Nucleus accumbens (tissue), 56 donors: ENCODE measurements at places on chromosomes 7 and 10.
A peak's percentile ranks its signal among the peaks of the same experiment; 100 is the strongest.

DNA sequence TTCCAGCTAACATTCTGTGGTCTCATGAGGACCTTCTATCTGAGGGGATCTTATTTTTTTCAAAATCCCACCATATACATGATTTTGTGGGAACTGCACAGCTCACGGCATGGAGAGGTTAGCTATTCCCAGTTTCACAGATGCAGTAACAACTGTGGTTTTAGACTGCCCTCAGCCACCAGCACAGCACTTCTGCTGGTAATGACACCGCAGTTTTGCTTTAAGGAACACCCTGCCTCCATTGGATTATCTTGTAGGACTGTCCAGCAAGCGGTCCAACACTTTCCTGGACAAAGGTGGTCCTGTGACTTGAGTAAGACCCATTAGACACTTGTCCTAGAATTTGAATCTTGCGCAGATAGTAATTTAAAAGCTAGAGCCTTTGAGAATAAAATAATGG lies 65.3 kb upstream of the SMNDC1 start:
- no peak for DNase-seq

DNA sequence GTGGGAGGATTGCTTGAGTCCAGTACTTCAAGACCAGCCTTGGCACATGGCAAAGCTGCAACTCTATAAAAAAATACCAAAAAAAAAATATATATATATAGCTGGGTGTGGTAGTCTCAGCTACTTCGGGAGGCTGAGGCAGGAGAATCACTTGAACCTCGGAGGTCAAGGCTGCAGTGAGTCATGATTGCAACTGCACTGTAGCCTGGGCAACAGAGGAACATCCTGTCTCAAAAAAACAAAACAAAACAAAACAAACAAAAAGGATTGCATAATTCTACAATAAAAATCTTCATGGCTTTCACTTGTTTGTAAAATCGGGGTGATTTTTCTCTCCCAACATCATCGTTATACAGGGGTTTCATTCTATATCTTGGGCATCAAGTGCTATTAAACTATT lies 35.1 kb downstream of the GUSB start:
- DNase-seq, result no peak

GRCh38 chr10:119302591-119303253 lies 95.4 kb downstream of the GRK5 start:
- DNase-seq, result no peak

DNA sequence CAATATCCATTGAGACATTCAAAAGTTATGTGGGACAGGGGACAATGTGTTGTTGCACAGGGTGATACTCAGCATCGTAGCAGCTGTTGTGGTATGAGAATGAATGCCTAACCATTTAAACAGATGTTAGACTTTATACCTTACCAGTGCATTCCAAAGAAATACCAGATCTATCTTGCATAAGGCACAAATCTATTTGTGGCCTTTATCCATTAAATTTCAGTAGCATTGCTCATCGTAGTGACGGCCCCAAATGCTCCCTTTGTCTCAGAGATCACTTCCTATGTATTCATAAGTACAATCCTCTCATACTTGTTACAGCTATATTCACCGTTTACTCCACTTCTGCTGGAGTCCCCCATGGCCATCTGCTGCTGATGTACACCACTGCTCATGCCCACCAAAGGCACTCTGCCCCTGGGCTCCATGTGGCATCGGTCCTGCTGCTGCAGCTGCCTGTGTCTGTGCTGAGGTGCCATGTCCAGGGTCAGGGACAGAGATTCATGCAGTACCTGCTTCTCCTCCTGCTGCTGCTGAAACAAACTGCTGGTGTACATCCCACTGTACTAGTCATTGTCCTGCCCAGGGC lies 96.3 kb downstream of the CPED1 start:
- DNase-seq, result no peak

- no peak for DNase-seq
Observed at GRCh38 chr7:113366122-113366521, 247.8 kb upstream of the SMIM30 start.

DNA sequence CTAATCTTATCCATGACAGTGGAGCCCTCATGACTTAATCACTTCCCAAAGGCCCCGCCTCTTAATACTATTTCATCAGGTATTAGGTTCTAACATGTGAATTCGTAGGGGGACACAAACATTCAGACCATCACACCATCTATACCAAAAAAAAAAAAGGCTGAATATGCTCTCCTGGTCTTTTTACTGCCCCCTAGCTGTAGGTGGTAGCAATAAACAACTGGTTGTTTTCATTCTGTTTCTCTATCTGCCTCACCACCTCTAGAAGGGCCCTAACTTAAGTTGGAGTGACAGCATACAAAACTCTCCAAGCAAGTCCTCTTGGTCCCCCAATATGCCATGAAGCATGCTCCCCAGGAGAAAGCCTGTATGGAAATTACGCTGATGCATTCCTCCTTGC lies 94.1 kb downstream of the GRM8 start:
- DNase-seq, result no peak

DNA sequence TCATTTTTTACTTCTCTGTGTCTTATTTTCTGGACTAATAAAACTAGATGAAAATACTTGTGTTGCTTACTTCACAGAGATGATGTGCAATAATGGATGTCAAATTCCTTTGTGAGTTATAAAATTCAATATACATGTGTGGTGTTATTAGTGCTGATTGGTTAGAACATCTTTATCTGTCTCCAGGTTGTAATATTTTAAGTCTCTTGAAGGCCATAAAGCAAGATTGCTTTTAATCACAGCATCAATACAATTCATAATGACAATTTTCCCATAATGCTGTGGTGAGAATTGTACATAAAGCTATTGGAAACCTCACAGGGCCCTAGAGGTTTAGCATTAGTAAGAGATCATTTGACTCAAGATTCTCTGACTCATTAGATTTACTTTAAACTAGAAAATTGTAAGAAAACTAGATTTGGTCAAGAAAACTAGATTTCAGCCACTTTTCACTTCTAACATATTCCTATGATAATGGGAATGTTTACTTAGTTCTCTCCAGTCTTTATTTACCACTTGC lies 963.7 kb downstream of the REEP3 start:
- DNase-seq, result no peak

GRCh38 chr7:68787566-68787965 lies 810.7 kb upstream of the AUTS2 start:
- DNase-seq, result no peak

GRCh38 chr10:36437367-36437766 lies 688.0 kb upstream of the ANKRD30A start:
- no peak for DNase-seq

GRCh38 chr7:83608716-83609115 lies 40.2 kb downstream of the SEMA3E start:
- no peak for DNase-seq

- no peak for DNase-seq
Observed at GRCh38 chr10:15725603-15726002, 5.9 kb upstream of the ITGA8 start.

GRCh38 chr7:148684289-148684830 lies 14.3 kb upstream of the CUL1 start:
- DNase-seq, result no peak

DNA sequence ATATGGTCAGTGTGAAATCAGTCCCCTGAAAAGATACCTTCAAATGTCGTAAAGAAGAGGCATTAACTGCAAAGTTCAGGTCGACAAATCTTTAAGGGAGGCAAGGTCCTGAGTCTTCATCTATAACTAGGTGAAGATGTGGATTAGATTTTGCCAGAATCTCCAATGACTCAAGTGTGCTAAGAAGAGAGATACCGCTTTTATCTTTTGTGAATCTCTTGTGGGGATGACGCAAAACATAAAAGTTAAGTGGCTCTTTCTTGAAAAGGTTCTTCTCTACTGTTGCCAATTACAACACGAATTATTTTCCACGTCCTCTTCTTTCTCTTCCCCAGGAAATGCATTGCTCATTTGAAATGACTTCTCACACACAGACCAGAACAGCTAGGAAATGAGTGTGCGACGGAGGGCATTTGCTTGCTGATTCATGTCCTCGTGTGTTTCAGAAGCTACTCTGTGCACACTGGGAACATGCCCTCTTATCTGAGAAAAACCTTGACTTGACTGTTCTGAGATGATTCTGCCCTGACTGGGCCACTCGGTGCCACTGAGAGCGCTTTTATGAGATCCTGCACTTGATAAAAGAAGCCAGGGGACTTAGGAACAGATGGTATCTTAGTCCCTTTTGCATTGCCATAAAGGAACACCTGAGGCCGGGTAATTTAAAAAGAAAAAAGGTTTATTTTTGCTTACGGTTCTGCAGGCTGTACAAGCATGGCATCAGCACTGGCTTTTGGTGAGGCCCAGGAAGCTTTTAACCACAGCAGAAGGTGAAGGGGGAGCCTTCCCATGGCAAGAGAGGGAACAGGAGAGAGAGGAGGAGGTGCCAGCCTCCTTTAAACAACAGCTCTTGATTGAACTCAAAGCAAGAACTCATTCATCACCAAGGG lies 169.5 kb upstream of the PFKP start:
- no peak for DNase-seq

DNA sequence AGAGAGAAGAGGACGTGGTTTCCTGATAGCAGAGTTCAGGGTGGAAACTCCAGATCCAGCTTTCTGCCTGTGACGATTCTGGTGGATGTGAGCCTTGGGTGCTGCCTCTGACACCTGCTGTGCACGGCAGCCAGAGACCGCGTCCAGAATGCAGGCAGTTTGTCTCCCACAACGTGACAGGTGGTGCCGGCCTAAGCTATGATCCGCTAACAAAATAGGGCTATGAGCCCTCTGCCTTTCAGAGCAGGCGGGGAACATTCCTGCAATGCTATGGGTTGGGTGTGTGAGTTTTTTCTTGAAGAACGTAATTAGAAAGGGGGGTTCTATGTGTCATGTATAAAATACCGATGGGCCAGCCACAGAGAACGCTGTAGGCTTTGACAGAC lies 297.3 kb upstream of the PRKCQ start:
- DNase-seq, result no peak

- DNase-seq, result peak; percentile 51
Observed at GRCh38 chr10:14478604-14479003, 147.9 kb upstream of the FRMD4A start.

DNA sequence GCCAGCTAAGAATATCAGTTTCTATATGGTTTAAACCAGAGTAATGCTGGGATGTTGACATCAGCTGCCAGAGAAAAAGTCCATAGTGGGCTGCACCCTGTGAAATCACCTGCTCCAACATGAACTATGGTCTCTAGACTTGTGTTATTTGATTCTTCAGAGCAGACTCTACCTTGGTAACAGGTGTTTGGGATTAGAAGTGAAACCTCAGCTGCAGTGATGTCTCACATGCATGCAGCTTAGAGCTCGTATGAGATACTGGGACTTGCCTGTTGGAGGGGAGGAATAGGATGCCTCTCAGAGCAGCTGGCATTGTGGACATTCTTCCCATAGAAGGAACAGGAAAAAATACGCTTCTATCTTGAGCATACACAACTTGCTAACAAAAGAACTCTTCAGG lies 287.1 kb upstream of the CSTF2T start:
- no peak for DNase-seq

- DNase-seq, result no peak
Observed at GRCh38 chr10:126702181-126702580, 31.7 kb upstream of the C10orf90 start.

DNA sequence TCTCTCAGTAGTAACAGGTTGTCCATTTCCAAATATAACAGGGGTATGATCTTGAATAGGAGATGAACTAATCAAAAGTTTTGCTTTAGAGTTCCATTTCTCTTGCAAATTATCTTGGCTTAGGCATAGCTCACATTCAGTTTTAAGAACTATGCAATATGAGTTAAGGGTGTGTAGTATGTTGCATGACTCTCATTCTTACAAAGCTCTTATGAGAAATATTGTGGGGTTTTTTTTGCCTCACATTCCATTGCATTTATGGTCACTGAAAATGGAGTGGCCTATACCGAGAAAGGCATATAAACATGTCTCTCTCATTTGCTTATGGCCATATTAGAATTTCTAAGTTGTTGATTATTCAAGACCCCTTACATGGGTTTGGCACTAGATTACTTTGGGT lies 48.5 kb upstream of the LAMB1 start:
- no peak for DNase-seq

- DNase-seq, result no peak
Observed at GRCh38 chr7:55088107-55088506, 69.3 kb downstream of the EGFR start.

DNA sequence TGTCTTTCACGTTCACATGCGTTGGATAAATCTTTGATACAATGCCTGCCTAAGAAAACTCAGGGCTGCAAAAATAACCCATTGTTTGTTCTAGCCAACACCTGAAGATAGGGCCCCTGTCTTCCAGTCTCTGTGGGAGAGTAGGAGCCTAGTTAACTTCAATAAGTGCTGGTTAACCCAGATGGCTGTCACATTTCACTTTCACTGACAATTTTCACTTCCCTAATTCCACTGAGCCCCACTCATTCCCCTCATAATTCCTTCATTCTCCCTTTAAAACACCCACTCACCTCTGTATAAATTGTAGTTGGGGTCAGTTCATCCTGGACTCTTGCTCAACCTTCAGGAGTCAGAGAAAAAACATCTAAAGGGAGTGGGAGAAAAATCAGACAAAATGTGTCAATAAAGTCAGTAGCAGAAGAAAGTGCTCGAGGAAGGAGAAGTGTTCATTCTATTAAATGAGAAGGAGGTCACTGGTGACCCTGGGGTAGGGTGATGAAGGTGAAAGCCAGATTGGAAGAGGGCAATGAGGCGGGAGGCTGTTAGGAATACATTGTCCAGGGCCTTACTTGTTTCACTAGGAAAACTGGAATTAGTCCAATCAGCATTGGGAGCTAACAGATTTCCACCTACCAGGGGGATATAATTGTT lies 51.2 kb upstream of the ABI1 start:
- no peak for DNase-seq
